ENCODE measurements at places on chromosomes 11 and 22. TPM values are rescaled to one million over a fixed set of nuclear protein-coding genes. Genes with fewer than 3 reads are reported as not detected.

DNA sequence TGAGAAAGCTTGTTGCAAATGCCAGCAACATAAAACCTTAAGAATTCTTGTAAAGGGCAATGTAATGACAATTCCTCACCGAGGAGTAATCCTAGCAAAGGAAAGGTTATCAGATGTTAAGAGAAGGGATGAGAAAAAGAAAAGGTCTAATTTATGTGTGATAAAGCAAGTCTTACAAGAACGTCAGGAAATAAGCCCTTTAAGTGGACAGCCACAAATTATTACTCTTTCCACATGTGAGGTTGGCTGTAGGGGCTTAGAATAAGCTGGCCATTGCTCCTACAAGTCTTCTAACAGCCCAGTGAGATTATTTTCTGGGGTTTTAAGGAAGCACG, 9.3 kb downstream of the LAYN start:
- DNase-seq, result no peak

The ASCL2 gene
- 0.20 TPM for total RNA-seq

The HEPN1 gene
- total RNA-seq, result not detected

DNA sequence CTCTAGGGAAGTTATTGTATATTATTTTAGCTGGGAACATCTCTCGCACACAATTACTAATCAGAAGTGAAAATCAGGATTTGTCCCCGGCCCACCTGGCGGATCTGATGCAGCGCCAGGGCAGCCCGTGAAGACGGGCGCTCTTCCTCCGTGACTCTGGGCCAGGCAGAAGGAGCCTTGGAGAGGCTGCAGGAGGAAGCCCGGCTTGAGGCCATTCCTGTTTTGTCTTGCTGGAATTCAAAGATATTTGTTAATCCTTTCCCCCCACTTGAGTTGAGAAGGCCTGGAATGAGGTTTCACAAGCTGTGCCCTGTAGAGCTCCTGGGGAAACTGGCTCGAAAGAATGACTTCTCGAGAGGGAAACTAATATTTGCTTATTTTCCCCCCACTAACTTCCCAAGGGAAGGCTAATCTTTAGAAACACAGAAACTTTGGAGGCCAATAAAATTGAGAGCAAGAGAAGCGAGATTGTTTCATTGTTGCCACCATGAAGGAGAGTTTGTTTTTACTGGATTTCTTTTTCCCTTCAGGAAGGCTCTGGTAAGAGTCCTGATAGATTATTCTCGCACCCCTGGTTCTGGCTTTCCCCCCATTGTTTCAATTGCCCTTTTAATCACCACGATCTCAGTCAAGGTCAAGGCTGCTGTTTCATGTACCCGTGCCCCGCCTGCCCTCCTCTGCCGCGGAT, 92.8 kb upstream of the SEPTIN5 start:
- no peak for DNase-seq

- no peak for DNase-seq
Observed at GRCh38 chr11:82229341-82229740, 504.3 kb downstream of the FAM181B start.

DNA sequence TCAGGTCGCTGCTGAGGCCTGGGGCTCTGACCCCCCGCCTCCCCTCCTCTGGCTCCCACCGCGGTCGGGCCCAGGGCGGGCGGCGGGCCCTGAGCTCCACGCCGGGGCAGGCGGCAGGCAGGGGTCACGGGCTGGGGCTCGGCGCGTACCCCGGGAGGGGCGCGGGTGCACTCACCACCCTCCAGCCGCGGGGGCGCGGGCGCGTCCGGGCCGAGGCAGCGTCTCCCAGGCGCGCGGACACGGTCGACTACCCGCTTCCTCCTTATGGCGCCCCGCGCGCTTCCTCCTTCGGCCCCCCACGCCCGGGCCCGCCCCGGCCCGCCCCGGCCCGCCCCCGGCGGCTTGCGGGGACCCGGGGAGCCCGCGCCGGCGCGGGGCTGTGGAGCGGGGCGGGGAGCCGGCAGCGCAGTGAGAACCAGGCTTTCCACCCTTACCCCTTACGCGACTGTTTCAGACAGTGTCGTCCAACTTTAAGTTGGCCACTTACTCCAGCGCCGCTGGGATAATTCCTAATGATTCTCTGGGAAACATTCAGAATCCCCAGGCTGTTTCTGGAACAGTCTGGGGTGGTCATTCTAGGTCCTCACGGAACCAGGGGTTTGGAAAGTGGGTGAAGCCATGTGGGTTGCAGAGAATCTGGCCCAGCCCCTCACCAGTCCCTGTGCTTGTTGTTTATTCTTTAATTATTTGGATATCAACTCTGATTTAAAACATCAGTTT, at the start of gene BID:
BID (minus strand) TSS at position 264 of the 720 bp plus-strand sequence. CDS start 24,353 bp downstream, outside the sequence.
- peak; percentile 38 for DNase-seq

- no peak for DNase-seq
Observed at GRCh38 chr11:123738374-123738773, 3.1 kb downstream of the ZNF202 start.

The CRACR2B gene
- 1.2 TPM for total RNA-seq

DNA sequence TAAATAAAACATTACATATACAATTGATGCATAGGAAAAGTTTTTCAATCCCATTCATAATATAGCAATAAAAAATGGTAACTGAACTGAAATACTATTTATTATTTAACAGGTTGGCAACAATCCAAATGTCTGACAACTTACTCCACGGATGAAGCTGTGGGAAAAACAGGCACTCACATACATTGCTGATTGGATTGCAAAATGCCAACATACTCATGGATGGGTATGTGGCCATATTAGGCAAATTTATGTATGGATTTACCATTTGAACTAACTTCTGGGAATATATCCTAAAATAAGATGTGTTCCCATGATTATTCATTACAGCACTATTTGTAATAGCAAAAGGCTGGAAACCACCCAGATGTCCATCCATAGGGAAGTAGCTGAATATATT, 3.2 kb upstream of the BIRC2 start:
- no peak for DNase-seq

The B4GALNT4 gene
- total RNA-seq, result 0.99 TPM

The TEAD1 gene
- total RNA-seq, result 0.30 TPM

The PTPRJ gene
- total RNA-seq, result 81.8 TPM

DNA sequence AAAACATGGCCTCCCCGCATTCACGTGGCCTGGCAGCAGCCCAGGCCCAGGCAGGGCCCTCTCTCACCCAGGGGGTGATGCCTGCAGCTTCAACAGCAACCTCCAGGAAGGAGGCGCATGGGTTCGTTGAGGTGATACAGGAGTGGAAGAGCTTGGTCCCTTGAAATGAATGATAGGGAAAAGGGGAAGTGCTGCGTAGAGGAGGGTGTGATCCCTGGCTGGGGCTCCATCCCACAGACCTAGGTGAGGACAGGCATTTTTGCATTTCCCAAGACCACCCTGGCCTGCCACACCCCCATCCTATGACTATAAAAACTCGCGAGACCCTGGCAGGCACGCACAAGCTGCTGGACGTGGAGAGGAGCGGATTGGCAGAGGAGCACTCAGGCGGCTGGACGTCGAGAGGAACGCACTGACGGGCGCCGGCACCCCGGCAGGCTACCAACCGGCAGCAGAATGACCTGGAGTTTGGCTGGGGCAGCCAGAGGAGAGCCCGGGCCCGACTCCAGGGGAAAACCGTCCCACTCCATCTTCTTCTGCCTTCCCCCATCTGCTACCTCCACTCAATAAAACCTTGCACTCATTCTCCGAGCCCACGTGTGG, 32.6 kb downstream of the RTN4R start:
- DNase-seq, result no peak

The SNX19 gene
- 63.5 TPM for total RNA-seq

GRCh38 chr11:25766332-25767015, 565.5 kb upstream of the ANO3 start:
- no peak for DNase-seq

GRCh38 chr11:68776442-68777235, 25.3 kb upstream of the TESMIN start:
- DNase-seq, result no peak

The CHRM1 gene
- not detected for total RNA-seq

GRCh38 chr11:79439410-79439885, 1.4 kb downstream of the TENM4 start:
- DNase-seq, result no peak
